ENCODE measurements at places on chromosomes 13 and 19. TPM values are rescaled to one million over a fixed set of nuclear protein-coding genes. Genes with fewer than 3 reads are reported as not detected.

The FAM174C gene
- 12.2 TPM for total RNA-seq

The GRIN2D gene
- total RNA-seq: 0.26 TPM

The YJU2 gene
- total RNA-seq: 17.6 TPM

The FLT1 gene
- total RNA-seq: 20.1 TPM

The DGKH gene
- 15.8 TPM for total RNA-seq

The CYP2A7 gene
- not detected for total RNA-seq

The TMEM238 gene
- 0.22 TPM for total RNA-seq

The PCP2 gene
- not detected for total RNA-seq

The CYP4F11 gene
- total RNA-seq: not detected

The CEACAM21 gene
- total RNA-seq: 14.2 TPM

The OVOL3 gene
- not detected for total RNA-seq

The SLC25A41 gene
- not detected for total RNA-seq

The MAST1 gene
- 0.76 TPM for total RNA-seq

The ZNF415 gene
- total RNA-seq: 0.60 TPM

The ZNF442 gene
- 1.9 TPM for total RNA-seq

The CEACAM3 gene
- not detected for total RNA-seq

The NLRP12 gene
- total RNA-seq: 0.43 TPM

The LIM2 gene
- not detected for total RNA-seq

The KCNJ14 gene
- 0.26 TPM for total RNA-seq

The CCL25 gene
- not detected for total RNA-seq

The ELL gene
- total RNA-seq: 11.3 TPM

The COX7A1 gene
- 39.0 TPM for total RNA-seq

The FBL gene
- 209 TPM for total RNA-seq

The SULT2A1 gene
- not detected for total RNA-seq

The HOMER3 gene
- 86.9 TPM for total RNA-seq

The NCR1 gene
- not detected for total RNA-seq

The FCGBP gene
- total RNA-seq: 0.17 TPM

The PTPRH gene
- 0.33 TPM for total RNA-seq

The LYL1 gene
- total RNA-seq: 19.3 TPM

The LCP1 gene
- total RNA-seq: under 0.01 TPM

The EXOC3L2 gene
- total RNA-seq: 1.3 TPM
